Common myeloid progenitor, CD34-positive (primary cell): ENCODE measurements at places on chromosomes 3 and 15.

GRCh38 chr15:44092221-44092620 lies 102.8 kb downstream of the FRMD5 start:
- H3K4me1 ChIP-seq = no peaks in the 10 kb centered on the region
- no peaks in the 10 kb centered on the region for H3K27me3 ChIP-seq
- no peaks in the 10 kb centered on the region for H3K36me3 ChIP-seq
- no peak overlapping the region for H3K4me3 ChIP-seq
- DNase-seq = no peak

DNA sequence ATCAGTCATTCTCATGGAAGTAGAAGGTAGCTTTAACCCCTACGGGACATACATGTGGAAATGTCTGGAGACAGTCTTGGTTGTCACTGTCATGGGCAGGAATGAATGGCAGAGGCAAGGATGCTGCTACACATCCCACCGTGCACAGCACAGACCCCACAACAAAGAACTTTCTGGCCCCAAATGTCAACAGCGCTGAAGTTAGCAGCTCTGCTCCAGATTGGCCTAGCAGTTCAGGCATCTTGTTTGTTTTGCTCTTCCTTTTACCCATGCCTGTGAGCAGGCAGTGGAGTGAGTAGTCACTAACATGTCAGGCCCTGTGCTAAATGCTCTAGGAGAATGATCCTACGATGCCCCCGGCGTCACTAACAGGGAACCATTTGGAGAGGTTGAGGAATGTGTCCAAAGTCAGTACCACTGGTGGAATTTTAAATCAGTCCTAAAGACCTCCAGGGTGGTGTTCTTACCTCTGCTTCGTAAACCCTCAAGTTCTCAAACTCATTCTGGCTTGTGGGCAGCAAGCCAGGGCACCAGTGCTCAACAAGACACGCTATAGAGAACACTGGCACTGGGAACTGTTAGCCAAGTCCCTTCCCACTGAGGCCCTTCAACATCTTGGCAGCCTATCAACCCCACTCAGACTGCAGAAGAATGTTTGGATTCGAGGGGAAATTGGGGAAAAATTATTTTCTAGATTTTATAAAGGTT lies 142.2 kb downstream of the FOXP1 start:
- H3K4me3 ChIP-seq = no peak overlapping the region
- peaks cover 4% of the 10 kb centered on the region for H3K36me3 ChIP-seq
- peaks cover 39% of the 10 kb centered on the region for H3K4me1 ChIP-seq

DNA sequence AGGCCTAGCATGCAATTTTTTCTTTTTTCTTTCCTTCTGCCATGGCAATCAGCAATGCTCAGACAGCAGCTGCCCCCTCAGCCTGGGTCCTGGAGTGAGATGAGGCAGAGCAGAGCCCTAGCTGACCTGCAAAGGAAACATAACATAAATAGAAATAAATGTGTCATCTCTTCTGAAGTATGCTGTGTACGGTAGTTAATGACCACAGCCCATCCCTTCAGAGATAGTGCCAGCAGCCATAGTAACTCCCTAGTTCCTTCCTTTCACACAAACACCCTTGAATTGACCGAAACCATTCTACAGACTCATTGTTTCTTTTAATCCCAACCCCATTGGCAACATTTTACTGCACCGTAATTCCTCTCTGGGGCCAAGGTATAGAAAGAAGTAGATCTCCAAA lies 8.4 kb upstream of the CD47 start:
- peaks cover 39% of the 10 kb centered on the region for H3K4me1 ChIP-seq

- H3K36me3 ChIP-seq = no peaks in the 10 kb centered on the region
- H3K27me3 ChIP-seq = no peaks in the 10 kb centered on the region
- no peak overlapping the region for H3K27ac ChIP-seq
- no peak overlapping the region for H3K4me3 ChIP-seq
These were observed 183.8 kb downstream of the MEGF11 start for GRCh38 chr15:66069751-66070150.
